ENCODE measurements at places on chromosomes 5 and 9.

- no peak for DNase-seq
These were observed 215.5 kb downstream of the PDZD2 start for GRCh38 chr5:31854181-31855133.

DNA sequence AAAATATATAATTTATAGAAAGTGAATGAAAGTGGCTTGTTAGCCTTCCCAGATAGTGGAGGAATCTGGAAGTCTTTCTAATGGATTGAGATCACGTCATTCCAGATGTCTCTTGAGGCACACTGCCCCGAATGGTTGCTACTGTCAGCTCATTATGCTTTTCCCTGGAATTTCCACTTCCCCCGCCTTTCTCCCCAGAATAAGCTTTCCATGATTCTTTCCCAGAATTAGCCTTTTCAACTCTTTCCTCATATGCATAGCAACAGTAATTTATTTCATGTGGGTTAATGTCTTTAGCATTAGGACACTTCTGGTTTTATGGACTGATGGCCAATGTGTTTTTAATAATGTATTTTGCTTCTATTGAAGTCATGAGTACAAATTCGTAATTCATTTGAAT is 81.5 kb downstream of the PALM2AKAP2 start:
- DNase-seq: no peak

GRCh38 chr5:65825408-65826328 is 100.7 kb upstream of the ERBIN start:
- no peak for DNase-seq

DNA sequence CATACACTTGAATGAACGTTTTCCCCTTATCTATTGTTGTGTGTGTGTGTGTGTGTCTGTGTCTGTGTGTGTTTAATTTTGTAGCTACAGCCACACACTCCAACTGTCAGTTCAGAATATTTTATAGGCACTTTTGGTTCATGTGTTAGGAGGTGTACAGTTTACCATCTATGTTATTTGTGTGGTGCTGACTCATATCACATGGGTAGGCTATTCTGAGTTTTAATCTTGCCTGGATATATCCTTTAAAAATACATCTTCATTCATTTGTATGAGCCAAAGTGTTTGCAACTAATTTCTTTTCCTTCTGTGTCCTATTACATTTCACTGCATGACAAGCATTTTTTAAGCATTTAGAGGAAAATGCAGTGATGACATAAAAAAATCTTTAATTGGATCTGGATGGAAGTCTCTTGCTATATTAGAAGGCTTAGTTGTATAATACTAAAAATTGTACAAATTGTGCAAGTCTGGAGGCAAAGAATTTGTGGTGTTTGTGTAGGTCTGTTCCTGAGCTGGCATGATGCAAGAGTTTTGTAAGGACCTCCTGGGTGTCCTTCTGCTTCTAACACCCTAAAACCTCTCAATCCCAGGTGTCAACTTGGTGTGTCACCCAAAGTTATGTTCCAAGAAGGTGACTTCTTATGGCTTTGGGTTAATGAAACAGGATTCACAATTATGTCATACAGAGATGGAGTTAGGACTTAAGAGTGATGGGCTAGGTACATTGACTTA is 52.4 kb upstream of the HMHB1 start:
- DNase-seq: no peak

GRCh38 chr5:135450952-135451351 is 1.2 kb downstream of the TIFAB start:
- DNase-seq: no peak

Data from esophagus muscularis mucosa (tissue), 4 donors.